ENCODE measurements at places on chromosomes 6 and 20.

GRCh38 chr6:21294144-21294543 is 299.4 kb upstream of the SOX4 start:
- DNase-seq = no peak

GRCh38 chr6:130507666-130508028 is 141.8 kb downstream of the TMEM200A start:
- no peak for DNase-seq

DNA sequence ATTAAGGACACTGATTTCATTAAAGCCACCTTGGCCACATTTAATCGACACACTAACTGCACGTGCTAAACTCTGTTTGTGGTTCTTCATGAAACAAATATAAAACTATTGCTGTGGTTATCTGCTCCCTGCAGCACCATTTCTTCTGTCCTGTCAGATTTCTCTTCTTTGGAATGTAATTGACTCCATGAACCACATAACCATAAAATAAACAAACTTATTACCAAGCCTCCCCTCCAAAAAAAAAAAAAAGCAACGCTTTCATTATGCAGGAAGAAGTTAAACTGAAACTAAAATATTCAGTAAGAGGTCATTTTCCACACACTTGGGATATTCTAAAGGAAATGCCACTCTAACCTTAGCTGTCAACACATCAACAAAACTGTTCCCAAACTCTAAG is 319.1 kb upstream of the NT5E start:
- DNase-seq = no peak

DNA sequence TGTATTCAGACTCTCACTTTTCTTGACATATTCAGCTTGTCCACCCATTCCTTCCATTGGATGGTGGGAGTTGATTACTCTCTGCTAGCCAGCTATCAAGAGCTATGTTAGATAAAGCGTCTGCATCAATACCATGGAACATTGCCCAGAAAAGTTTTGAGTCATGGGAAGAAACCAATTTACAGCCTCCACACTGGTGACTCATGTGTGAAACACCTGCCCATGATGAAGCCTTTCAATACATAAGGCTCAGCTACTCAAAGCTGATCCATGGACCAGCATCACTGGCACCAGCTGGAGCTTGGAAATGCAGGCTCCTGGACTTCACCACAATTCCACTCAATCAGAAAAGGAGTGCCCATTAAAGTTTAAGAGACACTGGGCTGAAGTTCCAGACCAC is 16.1 kb downstream of the PLA2G7 start:
- no peak for DNase-seq

GRCh38 chr20:53296025-53296424 is 297.6 kb downstream of the ZNF217 start:
- DNase-seq = no peak

- no peak for DNase-seq
These were observed 91.3 kb upstream of the DTNBP1 start for GRCh38 chr6:15754035-15754705.

- no peak for DNase-seq
These were observed 22.9 kb downstream of the COL20A1 start for GRCh38 chr20:63315731-63316491.

GRCh38 chr20:57481281-57481711 is 43.6 kb downstream of the CTCFL start:
- DNase-seq = no peak

GRCh38 chr6:148750838-148751792 is 4.3 kb downstream of the UST start:
- no peak for DNase-seq

GRCh38 chr6:149728499-149729234 is 10.8 kb upstream of the LATS1 start:
- DNase-seq = no peak

DNA sequence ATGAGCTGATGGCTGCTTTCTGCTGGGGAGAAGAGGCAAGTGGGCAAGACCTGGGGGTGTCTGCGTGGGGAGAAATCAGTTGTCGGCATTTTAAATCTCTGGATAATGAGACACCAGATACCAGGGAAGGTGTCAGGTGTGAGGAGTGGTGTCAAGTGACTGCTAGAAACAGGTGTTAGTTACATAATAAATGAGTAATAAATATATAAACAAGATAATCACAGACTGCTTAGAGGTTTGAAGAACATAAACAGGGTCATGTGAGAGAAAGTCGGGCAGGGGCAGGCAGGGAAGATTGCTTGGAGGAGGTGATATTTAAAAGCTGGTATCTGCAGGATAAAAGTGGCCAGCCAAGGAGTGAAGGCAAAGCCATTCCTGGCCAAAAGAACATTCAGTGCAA is 87.2 kb upstream of the RIN2 start:
- DNase-seq = no peak

- no peak for DNase-seq
These were observed 101.4 kb upstream of the PTPN1 start for GRCh38 chr20:50408526-50409364.

- DNase-seq = no peak
These were observed 25.4 kb upstream of the TCP11 start for GRCh38 chr6:35166520-35166919.

DNA sequence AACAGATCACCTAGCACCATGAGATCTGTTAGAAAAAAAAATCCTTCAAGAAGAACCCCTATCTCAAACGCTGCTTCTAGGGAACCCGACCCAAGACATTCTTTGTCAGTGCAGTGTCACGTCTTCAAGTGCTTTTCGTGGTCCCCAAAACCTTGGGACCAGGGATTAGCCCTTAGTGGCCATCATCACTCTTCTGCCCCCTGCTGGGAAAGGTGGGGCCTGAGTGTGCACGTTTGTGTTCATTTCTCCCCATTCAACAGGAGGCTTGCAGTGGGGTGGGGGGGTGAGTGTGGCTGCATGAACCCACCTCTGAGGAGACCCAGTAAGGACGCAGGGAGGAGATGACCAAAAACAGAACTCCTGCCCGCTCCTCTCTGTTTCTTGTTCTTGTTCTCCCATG is 218.2 kb upstream of the RNF24 start:
- no peak for DNase-seq

- DNase-seq = no peak
These were observed 462.5 kb upstream of the BTBD3 start for GRCh38 chr20:11454966-11455799.

- DNase-seq = no peak
These were observed 51.2 kb upstream of the TPD52L1 start for GRCh38 chr6:125102411-125102810.

DNA sequence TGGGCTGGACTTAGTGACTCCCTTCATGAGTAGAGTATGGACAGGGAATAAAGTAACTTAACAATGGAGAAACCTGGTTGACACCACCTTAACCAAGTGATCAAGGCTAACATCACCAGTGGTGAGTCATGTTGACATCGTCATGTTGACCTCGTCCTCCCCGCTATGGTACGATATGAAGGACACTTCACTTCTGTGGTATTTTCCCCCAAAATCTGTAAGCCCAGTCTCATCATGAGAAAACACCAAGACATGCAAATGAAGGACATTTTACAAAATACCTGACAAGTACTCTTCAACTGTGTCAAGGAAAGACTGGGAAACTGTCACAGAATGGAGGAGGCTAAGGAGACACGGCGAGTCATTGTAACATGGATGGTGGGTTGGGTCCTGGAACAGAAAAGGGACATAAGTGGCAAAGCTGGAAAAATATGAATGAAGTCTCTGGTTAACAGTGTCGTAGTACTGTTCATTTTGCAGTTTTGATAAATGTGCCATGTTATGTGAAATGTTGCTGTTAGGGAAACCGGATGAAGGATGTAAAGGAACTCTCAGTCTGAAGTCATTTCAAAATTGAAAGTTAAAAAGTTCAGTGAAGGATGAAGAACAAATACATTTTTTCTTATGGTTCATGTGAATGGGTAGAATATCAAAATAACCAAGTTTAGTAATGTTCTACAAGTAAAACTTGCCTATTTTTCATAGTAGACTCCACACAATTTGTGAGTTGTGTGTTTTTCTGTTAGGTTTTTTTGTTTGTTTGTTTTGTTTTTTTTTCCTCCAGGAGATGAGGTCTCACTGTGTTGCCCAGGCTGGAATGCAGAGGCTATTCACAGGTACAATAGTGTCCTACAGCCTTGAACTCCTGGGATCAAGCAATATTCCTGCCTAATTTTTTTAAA is 247.5 kb downstream of the TMEM242 start:
- DNase-seq = no peak

DNA sequence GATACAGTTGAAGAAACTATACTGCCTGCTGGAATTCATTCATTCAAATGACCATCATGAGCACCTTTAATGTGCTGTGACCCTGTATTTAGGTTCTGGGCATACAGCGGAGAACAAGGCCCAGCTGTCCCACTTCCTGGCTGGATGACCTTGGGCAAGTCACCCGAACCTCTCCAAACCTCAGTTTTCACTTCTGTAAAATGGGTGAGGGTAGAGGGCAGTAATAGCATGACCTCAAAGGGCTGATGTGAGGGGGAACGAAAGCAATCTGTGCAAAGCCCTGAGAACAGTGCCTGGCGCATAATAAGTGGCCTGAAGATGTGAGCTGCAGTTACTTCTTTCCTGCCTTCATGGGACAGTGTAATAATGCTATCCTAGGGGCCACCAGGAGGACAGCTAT is 20.5 kb upstream of the AAR2 start:
- DNase-seq = no peak

DNA sequence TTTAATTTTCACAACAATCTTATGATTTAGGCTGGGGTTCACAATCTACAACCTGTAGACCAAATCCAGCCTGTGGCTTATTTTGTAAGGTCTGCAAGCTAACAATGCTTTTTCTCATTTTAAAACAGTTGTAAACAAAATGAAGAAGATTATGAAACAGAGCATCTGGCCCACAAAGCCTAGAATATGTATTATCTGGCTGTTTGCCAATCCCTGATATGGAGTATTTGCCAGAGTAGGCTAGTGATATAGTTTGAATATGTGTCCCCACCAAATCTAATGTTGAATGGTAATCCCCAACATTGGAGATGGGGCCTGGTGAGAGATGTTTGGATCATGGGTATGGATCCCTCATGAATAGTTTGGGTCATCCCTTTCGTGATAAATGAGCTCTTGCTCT is 201.8 kb downstream of the DHX35 start:
- DNase-seq = no peak

GRCh38 chr6:70424291-70424690 is 11.0 kb downstream of the FAM135A start:
- DNase-seq = no peak

- DNase-seq = no peak
These were observed 57.3 kb downstream of the AHI1 start for GRCh38 chr6:135440087-135440792.

DNA sequence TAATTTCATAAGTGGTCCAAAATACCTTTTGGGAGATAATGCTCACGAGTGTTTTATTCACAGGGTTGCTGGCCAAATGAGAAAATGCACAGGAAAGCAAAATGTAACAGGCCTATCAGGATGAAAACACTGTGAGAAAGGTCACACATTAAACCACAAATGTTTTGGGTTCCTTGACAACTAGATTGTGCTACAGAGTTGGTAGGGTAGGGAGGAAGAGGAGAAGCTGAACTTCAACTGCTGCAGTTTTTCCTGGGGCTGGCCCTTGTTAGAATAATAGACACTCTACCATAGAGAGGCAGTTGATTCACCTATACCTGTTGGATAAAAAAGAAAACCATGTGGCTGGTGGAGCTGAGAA is 28.1 kb upstream of the PAQR8 start:
- DNase-seq = no peak

DNA sequence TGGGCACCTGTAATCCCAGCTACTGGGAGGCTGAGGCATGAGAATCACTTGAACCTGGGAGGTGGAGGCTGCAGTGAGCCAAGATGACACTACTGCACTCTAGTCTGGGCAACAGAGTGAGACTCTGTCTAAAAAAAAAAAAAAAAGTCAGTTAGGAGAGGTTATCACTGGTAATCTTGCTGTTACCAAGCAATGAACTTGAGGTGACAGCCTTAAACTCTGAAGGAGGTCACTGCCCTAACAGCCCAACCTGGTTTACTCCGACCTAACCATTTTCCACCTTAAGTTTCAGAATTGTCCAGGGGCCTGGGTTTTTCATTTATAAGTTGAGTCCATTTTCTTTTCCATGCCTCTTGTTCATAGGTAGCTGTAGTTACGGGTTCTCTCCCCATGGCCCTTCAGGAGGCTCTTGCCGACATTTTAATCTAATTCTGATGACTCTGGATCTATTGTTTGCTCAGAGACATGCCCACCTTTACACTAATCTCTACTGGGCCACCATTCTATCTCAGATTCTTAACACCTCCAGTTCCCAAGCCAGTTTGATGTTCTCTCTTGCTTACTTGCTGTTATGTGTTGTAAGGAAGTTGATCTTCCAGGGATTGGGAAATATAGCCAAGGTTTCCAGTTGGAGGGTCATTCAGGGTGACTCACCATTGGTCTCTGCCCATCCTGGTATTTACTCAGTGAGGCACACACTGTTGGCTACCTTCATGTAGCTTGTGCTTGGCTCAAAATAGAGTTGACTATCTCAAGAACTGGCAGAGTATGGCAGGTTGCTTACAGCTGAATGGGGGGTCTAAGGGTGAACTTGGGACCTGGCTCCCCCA is 29.1 kb downstream of the SHLD1 start:
- DNase-seq = no peak

DNA sequence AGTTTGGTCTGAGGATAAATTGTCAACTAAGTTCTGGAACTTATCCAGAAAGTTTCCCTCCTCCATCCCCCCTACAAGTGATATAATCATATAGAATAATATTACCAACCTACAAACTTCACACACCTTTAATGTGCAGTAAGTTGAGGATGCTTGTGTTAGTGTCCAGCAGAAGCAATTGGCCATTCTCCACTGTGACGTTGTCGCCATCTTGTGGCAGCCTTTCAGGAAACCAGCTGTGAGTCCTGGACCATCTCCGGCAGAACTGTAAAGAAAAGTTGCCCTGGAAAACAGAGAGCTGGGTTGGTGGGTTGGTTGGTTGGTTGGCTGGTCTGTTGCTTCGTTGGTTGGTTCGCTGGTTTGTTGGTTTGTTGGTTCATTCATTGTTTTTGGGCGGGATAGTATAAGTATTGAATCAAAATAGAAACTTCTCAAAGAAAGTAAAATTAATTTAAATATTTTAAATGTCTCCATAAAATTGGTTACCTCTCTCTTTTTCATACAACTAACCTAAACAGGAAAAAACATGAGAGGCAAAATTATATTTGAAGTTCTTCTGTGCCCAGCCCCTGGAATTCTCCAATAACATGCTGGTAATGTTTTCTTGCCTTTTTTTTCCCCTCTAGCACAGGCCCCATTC is 127.5 kb downstream of the PKHD1 start:
- peak; percentile 27 for DNase-seq

GRCh38 chr20:62924442-62925075 is 1.7 kb downstream of the DIDO1 start:
- DNase-seq = no peak

GRCh38 chr6:46688117-46688965 is 656 bp downstream of the TDRD6 start:
- DNase-seq = no peak

DNA sequence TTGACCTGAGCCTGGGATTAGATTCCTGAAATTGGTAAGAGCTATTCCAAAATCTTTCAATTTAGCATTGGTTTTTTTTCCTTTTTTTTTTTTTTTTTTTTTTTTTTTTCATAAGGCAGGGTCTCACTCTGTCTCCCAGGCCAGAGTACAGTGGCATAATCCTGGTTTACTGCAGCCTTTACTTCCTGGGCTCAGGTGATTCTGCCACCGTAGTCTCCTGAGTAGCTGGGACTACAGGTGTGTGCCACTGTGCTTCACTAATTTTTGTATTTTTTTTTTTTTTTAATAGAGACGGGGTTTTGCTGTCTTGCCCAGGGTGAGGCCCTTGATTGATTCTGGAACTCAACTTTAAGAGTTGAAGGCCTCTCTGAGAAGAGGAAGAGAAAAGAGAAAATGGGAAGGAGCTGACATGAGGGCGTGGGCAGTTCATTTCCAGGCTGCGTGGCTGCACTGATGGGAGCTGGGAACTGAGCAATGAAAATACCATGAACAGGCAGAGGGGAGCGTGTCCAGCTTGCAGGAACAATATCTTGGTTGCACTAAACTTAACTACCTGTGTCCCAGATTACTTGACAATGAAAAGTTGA is 24.6 kb downstream of the KDM1B start:
- DNase-seq = no peak

Measured in activated T-cell treated with anti-CD3 and anti-CD28 coated beads for 48 hours (primary cell).